Hypothalamus (tissue), 51 donors: ENCODE measurements at places on chromosomes 2 and 18.

DNA sequence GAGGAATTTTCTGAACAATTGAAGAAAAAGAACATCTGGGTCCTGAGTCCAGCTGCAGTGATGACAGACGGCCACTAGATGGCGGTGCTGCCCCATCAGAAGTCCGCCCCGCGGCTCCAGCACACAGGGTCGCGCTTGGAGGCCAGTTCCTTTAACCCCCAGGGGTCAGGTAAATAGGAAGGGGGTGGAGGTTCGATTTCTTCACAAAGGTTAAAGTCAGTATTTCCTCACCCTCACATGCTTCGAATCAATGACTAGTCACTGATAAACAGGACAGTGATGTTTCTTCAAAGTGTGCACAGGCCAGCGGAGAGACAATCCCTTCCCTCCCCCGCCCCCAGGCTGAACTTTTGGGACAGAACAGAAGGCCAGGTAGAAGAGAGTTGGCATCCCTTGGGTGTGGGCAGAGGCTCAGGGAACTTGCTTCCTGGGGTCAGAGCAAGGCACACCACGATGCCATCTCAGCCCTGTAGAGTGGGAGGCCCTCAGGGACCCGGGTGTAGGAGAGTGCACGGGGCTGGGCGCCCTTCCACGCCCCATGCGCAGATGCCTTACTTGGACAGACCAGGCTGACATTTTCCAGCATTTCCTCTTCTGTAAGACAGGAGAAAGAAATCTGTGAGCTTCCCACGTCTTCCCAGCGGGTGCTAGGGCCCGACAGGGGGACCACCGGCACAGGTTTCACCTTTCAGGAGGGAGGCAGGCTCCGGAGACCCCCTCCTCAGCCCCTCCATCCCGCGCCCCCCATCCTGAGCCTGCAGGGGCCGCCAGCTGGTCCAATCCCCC lies 722 bp downstream of the APOB start:
- peak; percentile 57 for DNase-seq

DNA sequence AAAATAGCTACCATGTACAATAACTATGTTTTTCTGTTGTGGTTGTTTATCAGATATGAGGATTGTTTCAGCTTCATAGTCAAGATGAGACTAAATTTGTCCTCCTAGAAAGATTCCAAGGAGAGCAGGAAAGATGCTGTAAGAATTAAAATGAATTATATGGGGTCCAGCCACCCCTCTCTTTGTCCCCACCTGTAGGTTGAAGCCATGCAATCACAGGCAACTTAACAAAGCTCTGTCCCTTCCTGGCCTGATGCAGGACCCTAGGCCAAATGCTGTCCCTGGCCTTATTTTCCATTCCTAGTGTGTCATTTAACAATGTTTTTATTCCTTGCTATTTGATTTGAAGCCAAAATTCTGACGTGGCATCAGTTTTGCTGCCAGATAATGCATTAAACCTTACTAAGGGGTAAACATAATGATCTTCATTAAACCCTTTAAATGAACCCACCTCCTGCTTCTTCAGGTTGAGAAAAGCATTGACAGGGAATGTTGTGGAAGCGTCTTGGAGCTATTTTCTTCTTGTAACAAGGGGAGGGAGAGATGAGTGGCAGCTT lies 240.9 kb upstream of the ZNF521 start:
- DNase-seq = no peak

GRCh38 chr2:10412380-10412779 lies 35.7 kb downstream of the ODC1 start:
- DNase-seq = no peak

- no peak for DNase-seq
These were observed 50.5 kb downstream of the MRPL35 start for GRCh38 chr2:86249579-86250391.

DNA sequence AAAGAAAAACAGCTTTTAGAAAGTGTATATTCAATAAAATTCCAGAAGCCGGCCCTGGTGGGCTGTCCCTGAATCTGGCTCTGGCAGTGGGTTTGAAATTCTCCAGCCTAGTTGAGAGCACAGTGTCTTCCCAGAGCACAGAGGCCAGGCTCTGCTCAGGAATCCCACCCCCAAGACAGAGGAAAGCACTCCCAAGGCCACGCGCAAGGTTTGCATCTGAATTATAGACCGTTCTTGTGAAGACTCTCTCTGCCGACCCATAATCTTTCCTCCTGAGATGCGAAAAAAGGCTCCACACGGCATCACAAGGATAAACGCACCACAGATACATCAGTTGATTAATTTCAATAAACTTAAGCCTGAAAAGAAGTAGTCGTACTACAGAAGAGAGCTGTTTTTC lies 342.2 kb downstream of the CMPK2 start:
- no peak for DNase-seq

- peak; percentile 46 for DNase-seq
These were observed 37.6 kb downstream of the C18orf63 start for GRCh38 chr18:74353169-74353775.

DNA sequence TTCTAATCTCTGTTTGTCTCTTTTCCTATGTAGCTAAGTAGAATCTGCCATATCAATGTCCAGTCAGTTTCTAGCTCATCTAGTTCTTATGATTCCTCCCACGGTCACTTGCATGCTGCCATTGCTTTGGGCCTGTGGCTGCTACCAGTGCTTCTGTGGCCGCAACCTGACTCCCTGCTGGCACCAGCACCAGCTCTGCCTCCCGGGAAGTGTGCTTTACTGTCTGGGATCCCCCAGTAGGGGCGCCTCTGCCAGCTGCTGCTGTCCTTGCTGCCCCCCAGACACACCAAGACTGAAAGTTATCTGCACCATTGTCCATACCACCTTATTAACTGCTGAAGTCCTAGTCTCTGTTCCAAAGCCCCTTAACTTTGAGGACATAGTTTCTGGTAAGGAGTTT lies 56.3 kb downstream of the RAPGEF4 start:
- DNase-seq = no peak

DNA sequence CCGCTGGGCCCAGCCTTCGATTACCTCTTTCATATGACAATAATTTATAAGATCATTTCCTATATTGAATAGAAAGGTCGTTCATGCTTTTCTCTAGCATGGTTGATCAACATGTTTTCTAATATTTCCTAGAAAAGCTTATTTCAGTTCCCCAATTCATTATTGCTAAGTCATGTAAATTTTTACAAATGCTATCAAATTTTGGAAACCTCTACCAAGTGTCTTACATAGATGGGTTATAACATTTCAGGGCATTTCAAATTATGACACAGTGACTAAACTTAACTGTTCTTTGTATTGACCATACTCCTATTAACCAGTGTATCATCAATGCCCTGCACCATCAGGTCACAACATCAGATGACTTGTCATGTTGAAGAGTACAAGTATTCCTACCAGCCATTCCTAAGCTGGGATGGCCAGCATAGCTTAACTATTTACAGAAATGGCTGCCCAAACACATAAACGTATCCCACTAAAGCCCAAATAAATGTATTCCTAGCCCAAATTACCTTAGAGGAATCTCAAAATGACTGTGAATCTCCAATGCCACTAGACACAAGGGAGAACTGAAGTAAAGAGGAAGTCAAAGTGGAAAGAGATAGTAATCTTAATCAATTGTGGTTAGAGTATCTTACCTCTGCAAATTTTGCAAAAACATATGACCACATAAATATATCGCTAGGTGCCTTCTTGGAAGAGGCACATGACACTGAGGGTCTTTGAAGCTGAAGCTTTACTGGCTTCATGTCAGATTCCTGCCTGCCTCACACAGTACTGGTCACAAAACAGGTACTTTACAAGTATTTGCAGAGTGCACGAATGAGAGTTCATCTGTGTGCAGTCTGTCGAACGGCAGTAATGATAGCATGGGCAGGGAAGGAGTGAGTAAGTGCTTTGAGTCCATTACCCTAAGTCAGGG lies 87.3 kb upstream of the TLK1 start:
- no peak for DNase-seq

DNA sequence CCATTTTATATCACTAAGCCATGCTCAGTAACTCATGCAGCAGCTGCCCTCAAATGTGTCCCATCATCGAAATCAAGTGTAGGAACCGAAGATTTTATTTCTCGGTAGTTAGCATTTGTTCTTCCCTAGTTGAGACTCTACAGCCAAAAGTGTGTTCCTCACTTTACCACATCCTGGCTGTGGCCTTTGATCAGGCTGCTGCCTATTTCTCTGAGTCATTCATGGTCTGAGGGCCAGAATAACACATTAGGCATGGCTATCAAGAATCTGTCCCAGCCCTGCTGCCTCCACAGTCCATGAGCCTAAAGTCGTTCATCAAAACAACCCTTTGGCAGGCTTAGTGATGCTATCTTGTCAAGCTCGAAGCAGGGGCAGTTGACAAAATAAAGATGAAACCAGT lies 300.1 kb downstream of the TDRD15 start:
- no peak for DNase-seq

GRCh38 chr18:28399781-28400362 lies 222.9 kb upstream of the CDH2 start:
- no peak for DNase-seq

DNA sequence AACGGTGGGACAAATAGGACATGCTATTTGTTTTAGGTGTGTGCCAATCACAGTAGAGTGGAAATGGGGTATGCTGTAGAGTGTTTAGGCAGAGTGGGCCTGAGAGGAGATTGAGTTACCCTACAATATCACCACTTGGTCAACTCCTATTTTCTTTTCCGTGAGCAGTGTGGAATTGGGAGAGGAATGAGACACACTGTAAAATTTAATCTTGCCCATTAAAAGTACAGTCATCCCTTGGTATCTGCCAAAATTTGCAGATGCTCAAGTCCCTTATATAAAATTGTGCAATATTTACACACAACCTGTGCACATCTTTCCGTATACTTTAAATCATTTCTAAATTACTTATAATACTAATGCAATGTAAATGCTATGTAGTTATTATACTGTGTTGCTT lies 12.4 kb downstream of the FBXO48 start:
- DNase-seq = no peak

GRCh38 chr2:74924463-74925265 lies 33.8 kb upstream of the POLE4 start:
- no peak for DNase-seq

DNA sequence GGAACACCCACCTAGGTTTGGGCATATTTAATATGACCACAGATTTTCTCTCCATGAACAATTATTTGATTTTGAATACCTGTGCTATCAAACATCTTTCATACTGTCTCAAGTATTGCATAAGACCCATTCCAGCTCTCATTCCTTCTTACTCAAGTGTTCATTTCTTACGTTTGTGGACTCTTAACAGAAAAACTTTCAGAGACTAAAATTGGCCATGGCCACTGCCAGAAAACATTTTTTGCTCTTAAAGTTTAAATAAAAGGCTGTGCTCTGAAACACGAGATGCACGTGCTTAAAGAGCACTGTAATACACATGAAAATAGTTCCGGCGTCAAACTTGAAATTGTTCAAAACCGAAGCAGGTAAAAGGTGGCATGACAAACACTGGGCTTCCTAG lies 89.3 kb downstream of the LIMS1 start:
- DNase-seq = no peak

DNA sequence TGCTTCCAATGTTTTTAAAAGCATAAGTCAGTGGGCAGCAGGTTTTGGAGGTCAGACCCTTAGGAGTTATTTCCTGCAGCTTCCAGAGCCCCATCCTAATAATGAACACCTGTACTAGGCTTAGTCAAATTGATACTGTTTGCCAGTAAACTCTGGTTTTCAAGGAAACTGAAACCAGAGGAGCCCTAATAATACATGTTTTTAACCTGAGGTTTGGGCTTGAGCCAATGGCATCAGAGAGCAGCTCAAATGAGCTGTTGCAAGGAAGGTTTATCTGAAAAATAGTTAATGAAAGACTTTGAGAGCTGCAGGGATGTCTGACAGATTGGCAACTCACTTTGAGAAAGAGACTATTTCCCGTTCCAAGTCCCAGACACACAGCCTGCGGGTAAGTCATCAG lies 54.6 kb downstream of the DCC start:
- no peak for DNase-seq

DNA sequence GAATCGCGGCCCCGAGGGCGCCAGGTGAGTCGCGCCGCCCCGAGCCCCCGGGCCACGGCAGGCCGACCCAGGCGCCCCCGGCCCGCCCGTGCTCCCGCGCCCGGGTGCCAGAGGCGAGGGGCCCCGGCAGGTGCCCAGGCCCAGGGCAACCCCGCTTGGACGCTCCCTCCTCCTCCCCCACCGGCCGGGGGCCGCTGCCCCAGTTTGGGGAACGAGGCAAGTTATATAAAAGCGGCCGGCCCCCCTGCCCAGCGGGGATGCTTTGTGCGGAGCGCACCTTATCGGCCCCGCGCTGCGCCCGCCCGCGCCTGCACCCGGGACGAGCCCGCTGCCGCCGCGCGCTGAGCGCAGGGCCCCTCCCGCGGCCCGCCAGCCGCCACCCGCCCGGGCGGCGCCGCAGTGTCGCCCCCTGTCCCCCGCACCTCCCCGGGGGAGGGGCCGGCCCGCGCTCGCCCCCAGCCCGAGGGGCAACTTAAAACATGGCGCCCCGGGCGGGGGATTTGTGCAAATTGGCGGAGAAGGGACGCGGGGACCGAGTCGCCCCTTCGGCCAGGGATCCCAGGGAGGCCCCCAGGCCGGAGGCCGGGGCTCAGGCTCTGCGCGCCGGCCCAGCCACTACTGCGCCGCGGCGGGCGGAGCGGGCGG lies 639 bp downstream of the EPB41L3 start:
- DNase-seq = no peak
